ENCODE measurements at places on chromosomes 1 and 21.

- no peak for DNase-seq
Observed at GRCh38 chr1:159207774-159208173, 3.1 kb downstream of the ACKR1 start.

DNA sequence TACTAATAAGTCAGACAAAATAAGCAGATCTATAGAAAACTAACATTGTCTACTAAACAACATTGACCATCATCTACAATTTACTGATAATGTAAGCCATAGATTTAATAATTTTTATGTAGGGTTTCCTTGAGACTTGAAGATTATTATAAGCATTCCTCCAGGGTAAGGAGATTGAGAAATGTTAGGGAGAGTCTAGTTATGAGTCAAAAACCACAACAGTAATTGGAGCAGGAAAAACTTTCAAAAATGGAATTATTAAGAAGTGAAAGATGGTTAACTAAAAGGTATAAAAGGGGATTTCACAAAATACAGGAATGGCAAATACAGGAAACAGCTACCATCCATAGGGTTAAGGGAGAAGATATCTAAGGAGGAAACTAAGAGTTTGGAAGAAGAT, 12.4 kb upstream of the UHMK1 start:
- DNase-seq = no peak

GRCh38 chr1:52919051-52919722, 2.4 kb downstream of the ECHDC2 start:
- DNase-seq = no peak

GRCh38 chr1:231935856-231936255, 309.3 kb downstream of the DISC1 start:
- DNase-seq = no peak

Data from NCI-H1105 treated with DMSO at 0.1 percent for 48 hours (cell line).